ENCODE measurements at places on chromosomes 6 and 20. TPM values are rescaled to one million over a fixed set of nuclear protein-coding genes. Genes with fewer than 3 reads are reported as not detected.

- DNase-seq, result no peak
Measured at GRCh38 chr6:96211341-96211740, 195.6 kb downstream of the FUT9 start.

GRCh38 chr6:106170030-106170791 lies 84.1 kb downstream of the PRDM1 start:
- no peak for DNase-seq

The LY6G6F gene
- not detected for total RNA-seq

The PLA2G7 gene
- total RNA-seq, result not detected

The PIM1 gene
- 9.2 TPM for total RNA-seq

DNA sequence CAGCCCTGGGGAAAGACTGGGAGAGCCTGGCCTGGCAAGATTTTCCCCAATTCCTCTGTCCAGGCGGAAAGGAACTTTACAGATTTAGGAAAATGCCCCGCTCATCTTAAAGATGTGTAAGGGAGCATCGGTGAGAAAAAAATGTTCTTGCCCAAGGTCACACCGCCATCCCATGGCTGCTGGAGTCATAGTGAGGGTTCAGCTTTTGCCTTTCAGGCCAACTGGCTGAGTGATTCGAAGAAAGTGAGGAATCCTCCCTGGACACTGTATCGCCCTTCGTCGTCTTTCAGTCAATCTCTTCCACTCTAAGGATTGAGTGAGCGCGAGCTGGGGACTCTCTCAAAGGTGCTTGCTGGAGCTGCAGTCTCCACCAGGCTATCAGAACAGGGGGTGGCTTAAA lies 1.4 kb downstream of the WFDC2 start:
- DNase-seq, result no peak

The UBD gene
- 1.1 TPM for total RNA-seq

The GPLD1 gene
- not detected for total RNA-seq

The ROS1 gene
- 0.70 TPM for total RNA-seq

DNA sequence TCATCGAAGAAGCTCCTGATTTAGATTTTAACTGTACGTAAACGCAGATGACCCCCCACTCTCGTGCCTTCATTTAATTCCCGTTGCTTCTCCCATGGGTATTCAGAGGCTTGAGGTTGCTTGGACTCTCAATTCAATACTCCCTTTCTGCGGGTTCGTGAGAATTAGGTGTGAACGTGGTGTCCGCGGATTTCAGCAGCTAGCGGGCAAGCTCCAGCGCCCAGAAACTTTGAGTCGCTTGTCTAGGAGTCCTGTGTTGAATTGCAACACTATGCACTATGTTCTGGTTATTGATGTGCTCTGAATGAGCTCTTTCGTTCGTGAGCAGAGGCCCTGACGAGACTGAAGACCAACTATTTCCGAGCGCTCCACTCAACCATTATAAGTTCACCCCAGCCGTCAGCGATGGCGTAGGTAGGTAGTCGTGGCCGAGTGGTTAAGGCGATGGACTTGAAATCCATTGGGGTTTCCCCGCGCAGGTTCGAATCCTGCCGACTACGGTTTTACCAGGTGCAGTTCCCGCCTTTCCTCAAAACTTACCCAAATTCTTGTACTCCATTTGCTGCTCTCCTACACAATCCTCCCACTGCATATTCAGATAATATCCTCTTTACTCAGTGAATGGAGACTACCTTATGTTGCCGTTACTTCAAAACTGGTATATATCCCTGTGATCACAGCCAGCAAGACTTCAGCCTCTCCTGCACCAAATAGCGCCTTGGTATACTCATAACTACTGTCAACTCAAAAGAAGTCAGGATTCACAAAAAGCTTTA lies 72.6 kb upstream of the ZNF184 start:
- DNase-seq, result no peak

DNA sequence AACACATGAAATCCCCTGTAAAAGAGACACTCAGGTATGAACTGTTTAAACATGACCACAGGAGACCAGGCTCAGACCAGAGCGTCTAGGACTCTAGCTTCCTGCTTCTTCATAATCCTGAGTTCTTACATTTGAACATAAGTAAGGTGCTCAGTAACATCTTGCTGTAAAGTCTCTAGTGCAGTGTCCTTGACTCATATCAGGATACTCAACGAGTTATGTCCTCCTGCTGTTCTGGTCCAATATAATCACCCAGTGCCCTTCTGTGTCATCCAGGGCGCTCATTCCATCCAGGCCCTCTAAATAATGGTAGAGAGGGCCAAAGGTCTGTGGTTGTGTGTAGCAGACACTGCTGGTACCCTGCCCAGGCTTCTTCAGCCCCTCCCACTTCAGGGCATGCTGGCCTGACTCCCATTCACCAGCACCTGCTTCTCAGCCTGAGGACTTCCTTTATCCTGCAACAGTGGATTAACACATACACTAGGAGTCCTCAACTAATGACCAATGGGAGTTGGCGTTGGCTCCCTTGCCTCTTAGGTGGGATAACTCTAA lies 66.8 kb upstream of the MOCS1 start:
- no peak for DNase-seq

The RIMS1 gene
- total RNA-seq, result 6.7 TPM

The SIRPA gene
- 10.6 TPM for total RNA-seq

All from H4 (cell line).